Omental fat pad (tissue), 4 donors: ENCODE measurements at places on chromosomes 7 and 10. TPM values are rescaled to one million over a fixed set of nuclear protein-coding genes. Genes with fewer than 3 reads are reported as not detected.

DLX6 gene
- not detected for total RNA-seq

HIF1AN gene
- 9.1 TPM for total RNA-seq

H2BK1 gene
- total RNA-seq, result not detected

METTL27 gene
- total RNA-seq, result not detected

SLC18A3 gene
- not detected for total RNA-seq

CLCN1 gene
- total RNA-seq, result not detected

BICC1 gene
- 44.6 TPM for total RNA-seq

ANKRD61 gene
- not detected for total RNA-seq

CFAP46 gene
- total RNA-seq, result not detected

CALCR gene
- 0.28 TPM for total RNA-seq

ENO4 gene
- not detected for total RNA-seq

DIP2C gene
- 19.7 TPM for total RNA-seq

STRIP2 gene
- total RNA-seq, result 0.50 TPM

CRYGN gene
- total RNA-seq, result not detected

DNA sequence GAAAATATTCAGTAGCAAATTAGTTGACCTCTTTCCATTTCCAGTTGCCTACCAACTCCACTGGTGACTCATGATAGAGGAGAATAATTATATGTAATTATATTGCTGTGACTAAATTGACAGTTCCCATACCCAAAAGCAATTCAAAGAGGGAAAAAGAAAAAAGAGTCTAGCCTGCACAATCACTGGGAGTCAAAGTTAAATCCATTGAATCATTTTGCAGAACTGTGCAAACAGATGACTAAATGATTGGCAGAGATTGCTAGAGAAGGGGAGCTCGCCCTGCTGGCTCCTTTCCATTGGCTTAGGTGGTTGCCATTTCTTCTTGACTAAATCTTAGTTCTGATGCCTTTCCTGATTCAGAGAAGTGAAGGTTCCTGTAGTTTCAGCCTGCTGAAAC is 1228.6 kb upstream of the SORCS1 start:
- no peak for DNase-seq

DNA sequence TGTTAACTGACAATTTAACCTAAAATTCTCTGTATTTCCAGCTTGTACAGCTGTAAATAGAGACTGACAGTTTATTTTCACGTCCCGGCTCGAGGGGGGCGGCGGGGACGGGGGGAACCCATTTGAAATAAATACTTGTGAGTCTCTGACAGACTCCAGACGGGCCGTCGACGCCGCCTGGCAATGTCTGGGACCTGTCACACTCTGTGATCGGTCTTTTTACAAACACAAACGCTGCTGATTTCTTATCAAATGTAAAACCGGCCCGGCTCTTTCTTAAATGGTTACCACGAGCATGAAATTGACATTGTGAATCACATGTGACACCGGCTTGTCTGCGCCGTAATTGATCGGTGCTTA is 57.0 kb downstream of the UNCX start:
- no peak for DNase-seq

DNA sequence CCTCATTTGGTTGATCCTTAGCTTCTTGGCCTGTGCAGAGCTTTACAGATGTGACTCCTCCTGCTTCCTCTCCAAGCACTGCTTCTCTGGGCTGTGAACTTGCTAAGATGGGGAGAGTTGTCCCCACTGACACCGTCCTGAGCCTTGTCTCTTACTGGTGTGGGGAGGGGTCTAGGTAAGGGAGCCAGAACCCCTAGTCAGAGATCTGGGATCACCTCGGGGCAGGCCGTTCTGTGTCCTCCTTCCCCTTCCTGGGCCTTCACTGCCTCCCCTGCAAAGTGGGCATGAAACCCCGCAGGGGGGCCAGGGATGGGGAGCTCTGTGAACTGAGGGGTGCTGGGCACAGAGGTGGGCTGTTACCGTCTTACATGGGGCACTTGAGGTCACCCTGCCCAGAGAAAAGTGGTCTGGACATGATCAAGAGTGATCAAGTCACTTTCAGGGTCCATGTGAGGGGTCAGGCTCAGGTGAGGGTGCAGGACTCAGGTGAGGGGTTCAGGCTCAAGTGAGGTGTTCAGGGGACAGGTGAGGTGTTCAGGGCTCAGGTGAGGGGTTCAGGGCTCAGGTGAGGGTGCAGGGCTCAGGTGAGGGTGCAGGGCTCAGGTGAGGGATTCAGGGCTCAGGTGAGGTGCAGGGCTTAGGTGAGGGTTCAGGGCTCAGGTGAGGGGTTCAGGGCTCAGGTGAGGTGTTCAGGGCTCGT is 86.2 kb downstream of the ADCY1 start:
- DNase-seq, result no peak

- no peak for DNase-seq
Observed at GRCh38 chr10:116766837-116767634, 24.7 kb upstream of the HSPA12A start.

GRCh38 chr10:75754096-75754831 is 322.8 kb downstream of the LRMDA start:
- DNase-seq, result no peak

GRCh38 chr7:66269978-66270377 is 64.8 kb downstream of the TPST1 start:
- no peak for DNase-seq

DNA sequence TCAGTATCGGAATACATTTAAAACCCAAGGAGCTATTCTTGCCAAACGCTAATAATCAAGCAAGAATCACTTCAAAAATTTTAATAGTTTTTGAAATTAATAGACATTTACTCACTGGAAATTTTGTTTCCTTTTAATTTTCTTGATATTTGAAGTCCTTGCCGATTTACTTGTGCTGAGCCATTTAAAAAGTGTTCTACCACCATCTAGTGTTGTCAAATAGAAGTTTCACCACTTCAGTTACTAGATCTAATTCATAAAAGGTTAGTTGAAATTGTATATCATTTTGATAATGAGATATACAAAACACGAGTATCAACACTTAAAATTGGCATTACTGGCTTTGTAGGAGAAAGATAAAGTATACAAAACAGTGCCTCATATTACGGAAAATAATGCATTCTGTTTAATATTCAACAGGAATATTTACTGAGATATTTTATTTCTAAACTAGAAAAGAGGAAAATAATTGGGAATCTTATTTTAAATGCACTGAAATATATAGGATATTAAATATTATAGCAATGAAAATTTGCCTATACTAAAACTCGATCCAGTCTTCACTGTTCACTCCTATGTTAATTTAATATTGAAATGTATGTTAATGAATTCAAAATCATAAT is 664.8 kb upstream of the SEMA3D start:
- no peak for DNase-seq

GRCh38 chr10:86188796-86189558 is 177.6 kb downstream of the GRID1 start:
- DNase-seq, result no peak

- no peak for DNase-seq
Observed at GRCh38 chr10:103077491-103078308, 115.4 kb downstream of the NT5C2 start.

GRCh38 chr7:118158766-118159165 is 25.2 kb upstream of the LSM8 start:
- DNase-seq, result no peak

GRCh38 chr7:151381348-151382078 is 28.3 kb downstream of the WDR86 start:
- no peak for DNase-seq

DNA sequence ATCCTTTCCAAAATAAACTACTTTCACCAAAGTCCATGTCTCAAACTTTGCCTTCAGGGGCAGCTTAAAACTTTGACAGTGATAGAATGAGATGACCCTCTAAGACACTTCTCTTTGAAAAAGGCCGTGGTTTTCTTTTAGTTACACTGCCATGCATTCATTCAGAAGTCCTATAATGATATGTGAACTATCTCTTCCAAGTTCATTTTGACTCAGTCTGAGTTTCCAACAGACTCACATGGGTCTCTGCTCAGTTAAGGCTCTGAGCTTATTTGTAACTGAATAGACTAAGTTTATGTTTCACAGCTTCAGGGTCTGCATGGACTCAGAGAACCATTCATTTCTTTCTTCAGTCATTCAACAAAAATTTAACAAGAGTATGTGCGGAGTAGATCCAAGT is 208.9 kb upstream of the PRSS1 start:
- no peak for DNase-seq

DNA sequence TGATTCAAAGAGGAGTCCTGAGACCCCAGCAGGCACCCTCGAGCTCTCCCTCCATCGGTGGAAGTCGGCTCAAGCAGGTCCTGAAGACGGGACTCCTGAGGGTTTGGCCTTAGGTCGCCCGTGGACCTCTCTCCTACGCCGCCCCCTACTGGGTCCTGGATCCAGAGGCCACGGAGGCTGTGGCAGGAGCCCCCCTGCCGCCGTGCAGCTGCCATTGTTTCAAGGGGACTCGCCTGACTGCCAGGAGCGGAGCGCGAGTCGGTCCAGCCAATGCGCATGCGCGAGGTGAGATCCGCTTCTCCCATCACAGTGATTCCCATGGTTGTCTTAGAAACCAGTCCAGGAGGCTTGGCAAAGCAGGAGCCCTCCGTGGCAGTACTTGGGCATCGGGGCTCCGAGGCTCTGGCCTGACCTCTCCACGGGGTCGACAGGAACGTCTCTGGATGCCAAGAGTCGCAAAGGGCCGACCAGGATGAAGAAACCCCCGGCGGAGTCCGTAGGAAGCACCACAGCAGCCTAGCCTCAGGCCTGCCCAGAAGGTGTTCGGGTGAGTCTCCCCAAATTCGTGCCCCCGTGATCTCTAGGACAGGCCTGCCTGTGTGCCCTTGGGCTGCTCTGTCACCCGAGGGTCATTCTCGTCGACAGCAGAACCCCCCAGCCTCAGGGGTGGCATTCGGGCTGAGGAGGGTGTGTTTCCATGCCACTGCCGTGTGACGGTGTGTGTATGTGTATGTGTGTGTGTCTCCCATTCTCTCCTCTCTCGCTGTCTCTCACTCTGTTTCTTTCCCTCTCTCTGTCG is 322.3 kb downstream of the ZNF716 start:
- no peak for DNase-seq

GRCh38 chr7:37336259-37336658 is 112.4 kb downstream of the ELMO1 start:
- DNase-seq, result no peak

GRCh38 chr10:59672150-59672875 is 37.3 kb downstream of the SLC16A9 start:
- no peak for DNase-seq

- no peak for DNase-seq
Observed at GRCh38 chr10:19828278-19829049, 12.2 kb downstream of the PLXDC2 start.

GRCh38 chr7:8065356-8065813 is 96.8 kb downstream of the GLCCI1 start:
- no peak for DNase-seq

DNA sequence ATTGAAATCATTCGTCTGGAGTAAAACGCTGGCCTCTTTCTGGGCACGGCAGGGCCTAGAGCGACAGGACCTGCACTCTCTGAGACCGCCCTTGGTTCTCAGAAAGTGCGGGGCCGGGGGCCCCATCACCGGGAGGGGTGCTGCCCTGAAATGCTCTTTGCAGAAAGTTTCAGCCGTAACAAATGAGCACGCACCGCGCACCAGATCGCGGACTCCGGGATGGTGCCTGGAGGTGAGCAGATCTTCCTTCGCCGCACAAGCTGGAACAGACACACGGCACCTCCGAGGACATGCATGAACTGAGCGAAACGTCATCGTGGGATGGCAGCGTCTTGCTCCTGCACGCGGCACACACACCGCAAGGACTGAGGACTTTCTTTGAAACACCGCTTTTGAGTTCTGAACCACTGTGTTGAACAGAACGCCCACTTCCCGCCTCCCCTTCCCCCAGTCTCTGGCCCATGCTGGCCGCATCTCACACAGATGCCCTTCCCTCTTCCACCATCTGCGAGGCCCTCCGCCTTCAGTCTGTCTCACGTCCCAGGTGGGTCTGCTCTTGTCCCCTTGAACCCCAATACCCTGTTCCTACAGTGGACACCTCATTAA is 538.7 kb upstream of the MGMT start:
- no peak for DNase-seq

GRCh38 chr7:45114926-45115325 is 3.4 kb upstream of the TBRG4 start:
- DNase-seq, result no peak
